Hepatic stellate cell (primary cell): ENCODE measurements at places on chromosomes 3 and 15.

GRCh38 chr3:147836330-147836729 lies 427.2 kb downstream of the ZIC1 start:
- no peak for DNase-seq

GRCh38 chr15:52879904-52880303 lies 89.8 kb upstream of the ONECUT1 start:
- no peak for DNase-seq

GRCh38 chr3:146142757-146143156 lies 18.2 kb downstream of the PLOD2 start:
- DNase-seq = no peak

DNA sequence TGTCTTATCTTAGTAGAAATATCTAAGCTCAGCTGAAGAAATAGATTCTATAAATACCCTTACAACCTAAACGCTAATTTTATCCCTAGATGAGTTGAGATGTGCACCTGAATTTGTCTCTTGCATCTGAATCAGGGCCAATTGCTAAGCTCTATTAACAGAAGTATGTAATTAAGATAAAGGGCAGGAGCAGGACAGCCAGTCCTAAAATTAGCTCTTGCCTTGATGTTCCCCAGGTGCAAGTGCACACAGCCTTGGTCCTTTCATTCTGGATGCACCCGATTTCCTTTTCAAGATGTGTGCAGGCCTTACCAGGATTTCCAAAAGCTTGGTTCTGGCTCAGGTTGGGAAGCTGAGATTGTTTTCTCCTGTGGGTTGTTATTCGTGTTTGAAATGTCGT lies 52.4 kb downstream of the MAGI1 start:
- DNase-seq = no peak
